ENCODE measurements at places on chromosomes 5 and 9.

DNA sequence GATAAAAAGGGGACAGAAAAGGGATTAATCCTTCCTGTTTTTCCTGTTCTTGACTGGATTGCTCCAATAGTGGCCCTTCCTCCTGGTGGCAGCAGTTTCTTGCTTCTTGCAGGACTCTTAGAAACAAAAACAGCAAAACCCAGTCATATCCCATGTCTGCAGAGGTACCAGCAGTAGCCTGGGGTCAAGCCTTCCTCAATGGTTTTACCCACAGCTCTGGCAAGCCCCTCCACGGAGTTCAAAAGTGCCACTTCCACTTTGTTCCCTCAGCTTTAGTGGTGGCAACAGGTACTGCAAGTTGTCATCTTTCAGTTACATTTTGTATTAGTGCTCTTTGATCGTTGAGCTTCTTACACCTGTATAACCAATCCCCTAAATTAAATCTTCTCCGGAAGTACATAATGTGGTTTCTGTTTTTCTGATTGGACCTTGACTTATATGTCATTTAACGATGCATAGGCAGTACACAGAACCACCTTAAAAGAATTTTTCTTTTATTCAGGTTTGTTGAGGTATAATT is 8.7 kb upstream of the RANBP6 start:
- DNase-seq = no peak

DNA sequence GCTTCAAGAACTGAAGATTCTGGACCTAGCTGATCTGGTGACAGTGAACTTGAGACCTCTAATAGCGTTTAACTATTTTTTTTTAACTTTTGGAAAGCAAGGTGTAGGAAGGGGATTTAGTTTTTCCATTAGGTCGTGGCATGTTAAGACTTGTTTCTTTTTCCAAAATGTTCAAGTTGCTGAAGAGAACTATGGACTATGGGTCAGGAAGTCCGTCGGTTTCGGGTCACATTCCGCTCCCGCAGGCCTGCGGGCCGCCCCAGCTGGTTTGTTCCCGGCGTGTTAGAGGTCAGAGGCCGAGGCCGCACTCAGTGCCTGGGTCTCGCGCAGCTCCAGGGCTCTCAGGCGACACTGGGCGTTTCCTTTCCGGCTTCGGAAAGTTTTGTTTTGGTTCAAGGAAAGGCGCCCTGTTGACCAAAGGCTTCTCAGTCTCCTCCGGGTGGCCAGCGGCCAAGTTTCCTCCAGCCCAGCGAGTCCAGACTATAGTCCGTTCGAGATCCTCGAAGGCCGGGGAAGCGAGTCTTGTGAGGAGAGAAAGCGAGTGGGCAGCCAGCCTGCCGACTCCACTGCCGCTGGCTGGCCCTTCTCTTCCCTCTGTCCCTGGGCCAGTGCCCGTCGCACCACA is 586 bp upstream of the FCHO2 start:
- DNase-seq = peak; percentile 84

DNA sequence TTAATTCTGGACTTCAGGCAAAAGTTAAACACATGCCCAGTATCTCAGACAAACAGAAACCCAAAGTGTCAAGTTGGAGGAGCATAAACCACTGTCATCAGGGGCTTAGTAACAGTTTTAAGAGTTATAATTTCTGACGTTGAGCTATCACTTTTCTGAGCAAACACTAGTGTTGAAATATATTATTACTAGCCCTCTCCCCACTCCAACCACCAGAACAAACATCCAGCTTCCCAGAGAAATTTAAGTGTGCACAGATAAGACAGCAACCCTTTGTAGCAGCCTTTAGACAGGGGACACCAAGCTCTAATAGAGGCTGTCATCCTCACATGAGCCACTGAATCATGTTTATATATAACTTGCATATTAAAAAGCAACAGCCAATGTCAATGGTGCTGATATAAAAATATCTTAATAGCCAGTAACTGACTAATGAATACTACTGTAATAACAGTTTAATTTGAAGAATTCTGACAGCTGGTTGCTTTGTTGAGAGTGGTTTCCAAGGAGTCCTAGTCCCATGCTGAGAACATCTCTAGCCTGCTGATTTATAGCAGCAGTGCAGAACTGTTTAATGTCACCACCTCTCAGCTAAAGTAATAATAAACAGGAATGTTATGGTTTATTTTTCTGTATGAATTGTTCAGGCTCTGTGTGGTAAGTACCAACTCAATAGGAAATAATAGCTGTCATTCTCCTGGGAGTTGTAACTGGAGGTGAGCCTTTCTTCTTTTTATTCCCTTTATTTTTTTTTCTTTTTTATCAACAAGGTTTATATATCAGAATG is 528.7 kb upstream of the ZNF608 start:
- no peak for DNase-seq

DNA sequence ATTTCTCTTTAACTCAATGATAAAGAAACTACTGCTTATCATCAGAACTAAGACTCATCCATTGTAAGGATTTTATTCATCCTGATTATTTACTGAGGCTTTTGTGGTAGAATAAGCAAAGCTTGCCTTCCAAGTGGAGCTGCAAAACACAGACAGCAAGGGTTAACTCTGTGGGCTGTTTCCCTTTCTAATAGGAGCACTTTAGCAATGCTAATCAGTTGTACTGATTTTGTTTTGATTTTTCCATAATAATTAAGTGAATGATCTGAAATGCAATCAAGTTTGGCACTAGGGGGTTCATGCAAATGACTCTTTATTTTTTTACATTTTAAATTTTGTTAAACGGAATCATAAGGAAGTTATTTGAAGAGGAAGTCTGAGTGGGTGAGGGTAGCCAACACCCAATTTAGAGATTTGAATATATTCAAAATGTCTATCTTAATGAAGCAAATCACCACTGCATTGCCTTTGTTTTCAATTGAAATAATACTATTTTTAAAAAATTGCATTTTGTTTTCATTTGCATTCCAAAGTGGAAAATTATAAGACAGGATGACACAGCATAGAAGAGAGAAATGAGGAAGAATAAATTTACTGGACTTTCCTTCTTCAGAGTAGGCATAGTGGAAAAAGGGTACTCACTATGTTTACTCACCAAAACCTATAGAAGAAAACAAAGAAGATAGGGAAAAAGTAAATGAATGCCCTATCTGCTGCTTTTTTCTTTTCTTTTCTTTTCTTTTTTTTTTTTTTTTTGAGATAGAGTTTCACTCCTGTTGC is 36.6 kb downstream of the MEGF10 start:
- no peak for DNase-seq

GRCh38 chr5:58069016-58069705 is 390.7 kb downstream of the PLK2 start:
- DNase-seq = no peak

- peak; percentile 81 for DNase-seq
Observed at GRCh38 chr5:177403792-177404640, 3.6 kb upstream of the PFN3 start.

Data from adrenal gland (tissue), 19 donors.